HFF-Myc (cell line): ENCODE measurements at places on chromosomes 3 and 15.

DNA sequence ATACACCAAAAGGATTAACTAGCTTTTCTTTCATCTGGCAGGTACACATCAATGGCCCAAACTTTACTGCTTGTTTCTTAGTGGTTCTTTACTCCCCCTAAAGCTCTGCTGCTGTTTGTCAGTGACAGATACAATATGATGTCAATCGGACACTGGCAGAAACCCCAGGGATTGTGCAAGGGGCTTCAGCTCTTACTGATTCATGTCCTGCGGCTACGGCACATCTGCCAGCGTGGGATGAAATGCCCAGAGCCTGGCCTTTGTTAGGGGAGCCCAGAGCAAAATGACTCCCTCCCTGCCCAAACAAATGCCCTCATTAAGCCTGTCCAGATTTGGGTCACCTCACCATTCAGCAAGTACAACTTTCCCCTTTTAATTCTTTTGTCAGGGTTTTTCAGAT is 28.3 kb downstream of the SRP14 start:
- DNase-seq, result no peak

DNA sequence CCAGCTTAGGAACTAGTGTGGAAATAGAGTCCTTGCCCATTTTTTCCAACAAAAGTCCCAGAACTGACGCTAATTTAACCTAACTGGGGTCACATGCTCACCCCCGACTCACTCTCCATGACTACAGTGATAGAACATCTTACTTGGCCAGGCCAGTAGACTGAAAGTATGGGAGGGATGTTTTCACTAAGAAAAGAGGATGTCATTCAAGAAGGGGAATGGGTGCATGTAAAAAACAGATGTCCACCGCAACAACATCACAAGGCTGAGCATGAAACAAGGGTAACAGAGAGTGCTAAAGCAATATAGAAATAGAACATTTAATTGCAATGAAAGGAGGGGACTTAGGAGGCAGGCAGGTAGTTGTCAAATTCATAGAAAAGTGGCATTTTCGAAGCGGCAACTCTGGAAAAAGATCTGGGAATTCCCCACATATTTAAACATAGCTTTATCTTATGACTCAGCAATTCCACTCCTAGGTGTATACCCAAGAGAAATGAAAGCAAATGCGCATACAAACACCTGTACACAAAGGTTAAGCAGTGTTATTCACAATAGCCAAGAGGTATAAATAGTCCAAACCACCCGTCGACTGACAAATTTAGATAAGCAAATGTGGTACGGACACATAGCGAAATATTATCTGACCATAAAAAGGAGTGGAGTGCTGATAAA is 41.1 kb upstream of the UBE2E2 start:
- no peak for DNase-seq

DNA sequence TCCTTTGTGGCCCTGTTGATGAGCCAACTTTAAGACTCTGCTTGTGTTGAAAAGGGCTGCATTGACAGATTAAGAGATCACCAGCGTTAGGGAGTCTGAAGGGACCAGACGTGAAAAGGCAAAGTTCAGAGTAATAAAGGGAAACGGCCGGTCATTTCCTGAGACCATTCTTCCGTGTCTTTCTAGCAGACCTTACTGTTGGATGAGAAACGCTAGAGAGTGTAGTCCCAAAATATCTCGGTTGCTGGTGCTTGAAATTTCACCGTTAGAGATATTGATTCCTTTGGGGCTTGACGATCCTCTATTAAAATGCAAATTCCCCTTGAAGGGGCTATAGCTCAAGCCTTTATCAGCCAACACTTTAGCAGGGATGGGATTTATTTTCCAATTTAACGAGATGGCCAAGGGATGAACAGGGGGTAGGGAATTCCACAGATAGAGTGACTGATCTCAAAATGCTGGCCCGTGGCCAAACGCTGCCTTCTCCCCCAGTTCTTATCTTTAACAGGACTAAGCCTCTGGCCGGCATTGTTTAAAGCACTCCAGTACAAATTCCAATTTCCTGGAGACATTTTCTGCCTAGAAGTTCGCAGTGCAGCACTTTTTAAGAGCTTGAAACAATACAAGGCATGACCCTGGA is 250.4 kb downstream of the TJP1 start:
- DNase-seq, result no peak

GRCh38 chr3:61530355-61530754 is 31.0 kb upstream of the PTPRG start:
- no peak for DNase-seq

GRCh38 chr3:162774613-162775100 is 1278.0 kb downstream of the OTOL1 start:
- DNase-seq, result no peak

DNA sequence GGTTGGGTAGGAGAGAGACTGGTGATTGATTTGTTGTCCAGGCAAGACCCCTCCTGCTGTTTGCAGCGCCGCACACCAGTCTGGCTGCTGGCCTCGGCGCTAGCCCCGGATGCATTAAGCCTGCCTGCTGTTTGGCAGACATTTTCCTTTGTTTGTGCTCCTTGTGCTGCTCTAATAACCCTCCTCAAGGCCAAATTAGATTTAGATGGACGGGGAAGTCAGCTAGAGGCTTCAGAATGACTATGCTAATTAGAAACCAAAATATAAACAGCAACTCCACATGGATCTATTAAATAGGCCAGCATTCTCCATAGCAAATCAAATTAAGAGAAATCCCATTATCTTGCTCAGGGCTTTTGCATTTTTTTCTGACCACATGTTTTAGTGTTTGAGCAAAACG is 445.2 kb downstream of the SQOR start:
- DNase-seq, result no peak

DNA sequence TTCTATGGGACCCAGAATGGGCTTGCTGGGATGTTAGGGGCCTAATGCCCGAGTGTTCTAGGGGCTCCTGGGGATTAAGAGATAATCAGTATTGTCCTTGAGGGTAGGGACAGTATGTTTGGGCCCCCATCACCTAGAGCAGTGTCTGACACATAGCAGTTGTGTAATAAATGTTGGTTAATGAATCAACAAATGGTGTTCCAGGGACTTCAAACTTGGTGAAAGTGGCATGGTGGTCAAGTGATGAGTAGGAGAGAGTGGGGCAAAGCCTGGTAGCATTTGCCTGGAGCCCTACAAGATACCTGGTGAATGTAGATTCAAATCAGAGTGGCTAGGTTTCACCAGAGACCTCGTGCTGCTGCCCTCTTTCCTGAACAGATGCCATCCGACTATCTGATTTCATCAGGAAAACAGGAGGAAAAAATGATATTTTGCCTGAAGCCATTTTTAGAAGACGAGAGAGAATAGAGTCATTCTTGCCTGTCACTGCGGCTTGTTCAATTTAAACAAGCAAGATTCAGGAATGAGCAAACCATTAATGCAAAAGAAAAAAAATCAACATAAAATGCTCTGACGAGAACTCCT is 117.3 kb downstream of the RPL22L1 start:
- no peak for DNase-seq
